Inflammatory macrophage treated with lipopolysaccharide for 4 hours (primary cell): ENCODE measurements at places on chromosomes 16 and 17.
A peak's percentile ranks its signal among the peaks of the same experiment; 100 is the strongest.

GRCh38 chr16:21264571-21265036 lies 13.5 kb downstream of the CRYM start:
- DNase-seq: no peak

- no peak for DNase-seq
Observed at GRCh38 chr17:66975614-66976378, 11.3 kb downstream of the CACNG4 start.

GRCh38 chr17:20967776-20968175 lies 75.0 kb downstream of the USP22 start:
- no peak for DNase-seq

DNA sequence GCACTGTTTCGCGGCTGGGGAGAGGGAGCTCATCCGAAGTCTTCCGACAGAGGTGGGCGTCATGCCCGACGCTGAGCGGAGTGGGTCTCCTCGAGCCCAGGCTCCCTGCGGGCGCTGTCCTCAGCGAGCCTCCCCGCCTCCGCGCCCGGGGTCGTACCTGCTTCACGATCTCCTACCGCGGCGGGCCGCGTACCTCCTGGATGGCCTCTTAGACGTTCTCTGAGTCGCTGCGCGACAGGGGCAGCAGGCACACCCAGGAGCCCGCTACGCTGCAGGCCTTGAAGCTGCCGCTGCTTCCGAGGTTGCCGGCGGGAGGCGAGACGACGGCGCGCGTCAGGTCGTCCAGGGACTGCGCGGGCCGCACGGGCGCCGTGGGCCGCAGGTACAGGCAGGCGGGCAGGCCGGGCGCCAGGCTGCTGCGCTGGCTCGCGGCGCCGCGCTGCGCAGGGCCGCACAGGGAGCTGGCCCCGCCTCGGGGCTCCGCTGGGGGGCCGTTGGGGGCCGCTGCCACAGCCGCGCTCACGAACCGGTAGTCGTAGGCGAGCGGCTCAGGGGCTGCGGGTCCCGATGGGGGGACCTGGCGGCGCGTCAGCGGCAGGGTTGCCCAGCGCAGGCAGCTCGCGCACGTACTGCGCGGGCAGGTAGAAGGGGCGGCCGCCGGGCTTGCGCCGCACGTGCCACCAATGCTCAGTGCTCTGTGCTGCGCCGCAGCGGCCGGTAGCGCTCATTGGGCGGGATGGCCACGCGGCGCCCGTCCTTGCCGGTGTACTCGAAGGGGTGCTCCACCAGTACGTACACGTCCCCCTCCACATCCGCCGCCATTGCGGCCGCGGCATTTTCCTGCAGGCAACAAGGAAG lies 116.4 kb upstream of the SMURF2 start:
- DNase-seq: no peak

- DNase-seq: no peak
Observed at GRCh38 chr16:50526796-50527195, 21.4 kb upstream of the NKD1 start.

- no peak for DNase-seq
Observed at GRCh38 chr16:71851746-71852145, 6.0 kb downstream of the ATXN1L start.

GRCh38 chr17:81109957-81110356 lies 55.4 kb upstream of the PVALEF start:
- DNase-seq: no peak

GRCh38 chr17:27340575-27340974 lies 46.7 kb downstream of the WSB1 start:
- no peak for DNase-seq

DNA sequence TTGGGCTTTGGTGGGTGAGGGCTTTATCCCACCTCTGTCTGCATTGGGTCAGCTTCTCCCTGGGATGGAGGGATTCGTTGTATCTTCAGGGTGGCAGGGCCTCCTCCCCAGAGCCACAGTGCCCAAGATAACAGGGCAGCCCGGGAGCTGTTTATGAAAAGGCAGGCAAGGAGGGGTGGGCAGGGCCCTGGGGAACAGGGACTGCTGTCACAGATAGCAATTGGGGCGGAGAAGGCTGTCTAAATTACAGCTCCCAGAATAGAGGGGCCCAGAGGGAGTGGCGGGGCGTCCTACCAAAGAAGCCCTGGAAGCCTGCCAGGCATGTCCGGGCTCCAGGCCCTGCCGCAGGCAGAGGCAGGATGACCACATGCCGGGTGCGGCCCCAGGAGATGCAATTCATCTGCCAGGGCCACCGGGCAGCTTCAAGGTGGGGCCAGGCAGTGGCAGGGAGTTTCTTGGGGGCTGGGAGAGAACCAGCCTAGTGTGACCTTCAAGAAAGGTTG lies 18.8 kb upstream of the PHOSPHO1 start:
- no peak for DNase-seq

- no peak for DNase-seq
Observed at GRCh38 chr16:709566-710499, 4.2 kb upstream of the FBXL16 start.

DNA sequence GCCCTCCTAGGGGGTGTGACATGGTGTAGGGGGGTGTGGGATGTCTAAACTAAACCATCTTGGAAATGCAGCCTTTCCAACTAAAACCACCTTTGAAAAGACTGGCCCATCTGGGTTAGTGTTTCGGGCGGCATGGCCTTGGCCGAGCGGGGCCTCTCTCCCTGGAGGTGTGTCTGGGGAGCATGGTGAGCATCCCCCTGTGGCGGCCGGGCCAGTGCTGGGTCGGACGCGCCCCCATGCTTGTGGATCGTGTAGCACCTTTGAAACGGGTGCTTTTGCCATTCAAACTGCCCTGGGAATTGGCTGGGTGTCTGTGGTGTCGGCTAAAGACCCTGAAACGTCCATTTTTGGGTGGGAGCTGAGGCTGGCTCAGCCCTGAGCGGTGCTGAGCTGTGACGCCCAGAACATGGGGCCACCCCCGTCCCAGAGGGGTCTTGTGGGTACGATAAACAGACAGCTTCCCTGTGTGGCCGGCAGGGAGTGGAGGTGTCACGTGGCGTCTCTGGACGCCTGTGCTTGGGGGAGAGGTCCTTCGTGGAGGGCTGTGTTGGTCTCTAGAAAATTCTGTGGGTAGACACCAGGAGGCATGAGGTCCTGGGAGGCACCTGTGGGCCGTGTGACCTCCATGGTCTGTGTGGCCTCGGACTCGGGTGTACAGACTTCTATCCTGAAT lies 6.3 kb downstream of the METRNL start:
- DNase-seq: no peak

DNA sequence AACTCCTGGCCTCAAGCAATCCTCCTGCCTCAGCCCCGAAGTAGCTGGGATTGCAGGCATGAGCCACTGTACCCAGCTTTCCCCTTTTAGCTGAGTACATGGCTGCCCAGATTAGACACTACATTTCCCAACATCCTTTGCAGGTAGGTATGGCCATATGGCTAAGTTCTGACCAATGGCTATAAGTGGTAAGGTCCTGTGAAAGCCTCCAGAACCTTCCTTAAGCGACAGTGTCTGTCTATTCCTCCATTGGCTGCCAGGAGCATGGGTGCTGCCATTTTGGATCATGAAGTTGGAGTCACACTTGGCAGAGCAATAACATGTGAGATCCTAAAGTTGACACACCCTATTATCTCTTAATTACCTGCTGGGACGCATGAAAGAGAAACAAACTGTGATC lies 24.4 kb upstream of the CRHR1 start:
- no peak for DNase-seq

DNA sequence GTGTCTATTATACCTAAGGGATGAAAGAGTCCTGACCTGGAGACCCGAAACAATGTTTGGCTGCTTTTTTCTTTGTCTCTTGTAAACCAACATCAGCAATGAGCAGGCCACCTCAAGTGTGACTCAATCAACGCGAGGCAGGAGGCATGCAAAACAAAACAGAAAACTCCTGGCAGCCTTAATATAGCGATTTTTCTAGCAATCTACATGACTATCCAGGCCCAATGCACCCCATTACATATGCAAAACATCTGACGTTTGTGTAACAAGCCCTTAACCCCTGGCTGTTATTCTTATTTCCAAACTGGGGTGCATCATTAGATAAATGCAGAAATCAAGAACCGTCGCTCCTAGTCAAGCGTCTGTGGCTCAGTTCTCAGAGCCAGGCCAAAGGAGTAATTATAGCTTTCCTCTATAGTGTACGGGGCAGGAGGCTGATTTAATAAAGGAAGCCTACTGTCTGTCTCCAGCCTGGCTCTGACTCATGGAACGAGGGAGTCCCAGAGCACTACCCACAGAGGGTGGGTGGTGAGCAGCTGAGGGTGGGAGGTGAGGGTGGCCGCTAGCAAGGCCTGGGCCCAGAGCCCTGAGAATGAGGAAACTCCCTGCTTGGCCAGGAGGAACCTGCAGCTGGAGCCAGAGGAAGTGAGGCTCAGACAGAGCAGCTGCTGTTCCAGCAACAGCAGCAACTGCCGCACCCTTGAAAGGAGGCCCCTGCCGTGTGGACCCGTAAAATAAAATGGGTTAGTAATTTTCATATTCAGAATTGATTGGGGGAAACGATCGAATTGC lies 43.9 kb downstream of the CHD9 start:
- peak; percentile 92 for DNase-seq

- DNase-seq: no peak
Observed at GRCh38 chr17:38897176-38897575, 27.3 kb downstream of the LASP1 start.

- DNase-seq: no peak
Observed at GRCh38 chr17:16878084-16878483, 93.8 kb downstream of the TNFRSF13B start.

- DNase-seq: no peak
Observed at GRCh38 chr17:35627417-35627816, 40.3 kb downstream of the AP2B1 start.

- no peak for DNase-seq
Observed at GRCh38 chr16:61547626-61548025, 488.6 kb downstream of the CDH8 start.

- DNase-seq: no peak
Observed at GRCh38 chr16:13186813-13187212, 285.4 kb downstream of the SHISA9 start.

DNA sequence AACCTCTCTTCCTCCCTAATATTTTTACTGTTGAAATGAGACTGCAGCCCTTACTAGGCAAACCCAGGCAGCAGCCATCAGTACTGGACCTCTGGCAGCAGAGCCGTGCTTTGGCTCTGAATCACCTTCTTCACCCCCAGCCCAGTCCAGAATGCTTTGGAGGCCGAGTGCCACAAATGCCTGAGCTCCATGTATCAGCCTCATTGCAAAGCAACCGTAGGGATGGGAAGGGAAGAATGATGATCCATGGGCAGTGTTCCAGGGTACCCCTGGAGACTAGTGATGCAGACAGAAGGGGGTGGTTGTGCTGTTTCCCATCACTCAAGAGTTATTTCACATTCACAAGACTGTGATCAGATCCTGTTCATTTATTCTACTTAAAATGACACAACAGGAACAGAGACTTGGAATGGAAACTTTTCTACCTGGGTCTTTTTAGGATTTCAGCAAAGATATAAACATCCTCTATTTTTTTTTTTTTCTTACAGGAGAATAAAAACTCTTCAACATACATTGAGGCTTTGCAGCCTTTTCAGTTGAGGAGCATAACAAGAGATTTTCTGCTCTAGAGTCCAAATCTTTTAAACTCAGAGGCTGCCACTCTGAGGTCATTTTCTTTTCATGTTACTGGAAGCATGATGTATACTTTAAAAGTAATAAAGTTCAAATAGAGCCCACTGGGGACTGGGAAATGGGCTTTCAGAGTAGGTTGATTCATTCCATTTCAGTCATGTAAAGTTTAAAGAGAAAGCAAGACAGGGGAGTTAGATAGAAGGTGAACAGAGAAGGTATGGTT lies 138.3 kb downstream of the KCNJ2 start:
- no peak for DNase-seq

DNA sequence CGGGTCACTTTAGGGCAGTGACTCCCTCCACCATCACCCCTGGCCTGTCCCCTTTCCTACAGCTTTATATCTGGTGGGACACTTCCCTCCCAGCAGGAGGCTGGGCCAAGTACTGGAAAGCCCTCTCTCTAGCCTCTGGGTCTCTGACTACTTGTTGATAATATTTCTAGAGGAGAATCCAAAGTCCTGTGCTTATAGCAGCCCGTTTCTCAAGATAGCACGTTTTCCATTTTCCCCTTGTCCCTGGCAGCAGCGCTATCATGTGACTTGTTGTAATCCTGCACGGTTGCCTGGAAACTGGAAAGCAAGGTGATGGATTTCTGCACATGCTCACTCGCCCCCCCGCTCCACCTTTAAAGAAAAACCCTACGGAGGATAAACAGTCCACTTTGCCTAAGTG lies 3.3 kb upstream of the AXIN2 start:
- DNase-seq: no peak

DNA sequence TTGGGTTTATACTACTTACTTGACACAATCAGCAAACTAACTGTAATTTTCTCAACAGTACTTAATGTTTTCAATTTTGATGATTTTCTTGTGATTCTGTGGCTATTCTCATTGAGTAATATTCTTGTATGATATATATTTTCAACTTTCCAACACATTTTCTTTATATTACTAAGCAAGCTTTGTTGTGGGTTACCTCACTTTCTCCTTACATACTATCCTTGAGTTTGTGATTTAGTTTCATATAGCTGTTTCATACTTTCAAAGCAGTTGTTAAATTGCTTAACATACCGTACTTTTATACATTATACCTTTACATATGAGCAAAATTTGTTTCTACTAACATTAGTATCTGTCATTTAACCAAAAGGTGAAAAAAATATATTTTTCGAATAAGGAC lies 197.1 kb downstream of the BCAS3 start:
- no peak for DNase-seq

DNA sequence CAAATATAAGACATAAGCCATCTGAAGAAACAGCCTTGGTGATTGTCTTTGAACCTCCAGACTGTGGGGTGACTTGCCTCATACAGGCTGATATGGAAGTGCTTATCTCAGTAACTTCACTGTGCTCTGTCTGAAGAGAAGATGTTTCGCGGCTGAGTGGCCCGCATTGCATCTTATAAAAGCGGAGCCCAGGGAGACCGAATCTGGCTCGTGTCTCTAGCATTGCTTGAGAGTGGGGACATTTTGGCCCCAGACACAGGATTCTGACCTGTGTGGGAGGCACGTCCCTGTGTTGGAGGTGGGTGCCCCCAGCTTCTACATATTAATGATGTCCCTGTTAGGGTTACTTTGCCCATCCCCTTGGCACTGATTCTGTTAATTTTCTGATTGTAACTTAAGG lies 66.4 kb downstream of the METRNL start:
- no peak for DNase-seq

- DNase-seq: no peak
Observed at GRCh38 chr17:27938241-27938640, 45.1 kb upstream of the LYRM9 start.

GRCh38 chr17:4539025-4539424 lies 16.2 kb downstream of the MYBBP1A start:
- DNase-seq: no peak

GRCh38 chr16:84082835-84083569 lies 33.7 kb downstream of the MBTPS1 start:
- peak; percentile 69 for DNase-seq
